GM23248 (cell line): ENCODE measurements at places on chromosomes 1 and 21.

- DNase-seq: peak; percentile 17
Observed at GRCh38 chr21:44301141-44301540, 1.3 kb downstream of the PFKL start.

- DNase-seq: peak; percentile 96
Observed at GRCh38 chr1:184191181-184191621, 139.7 kb downstream of the TSEN15 start.

DNA sequence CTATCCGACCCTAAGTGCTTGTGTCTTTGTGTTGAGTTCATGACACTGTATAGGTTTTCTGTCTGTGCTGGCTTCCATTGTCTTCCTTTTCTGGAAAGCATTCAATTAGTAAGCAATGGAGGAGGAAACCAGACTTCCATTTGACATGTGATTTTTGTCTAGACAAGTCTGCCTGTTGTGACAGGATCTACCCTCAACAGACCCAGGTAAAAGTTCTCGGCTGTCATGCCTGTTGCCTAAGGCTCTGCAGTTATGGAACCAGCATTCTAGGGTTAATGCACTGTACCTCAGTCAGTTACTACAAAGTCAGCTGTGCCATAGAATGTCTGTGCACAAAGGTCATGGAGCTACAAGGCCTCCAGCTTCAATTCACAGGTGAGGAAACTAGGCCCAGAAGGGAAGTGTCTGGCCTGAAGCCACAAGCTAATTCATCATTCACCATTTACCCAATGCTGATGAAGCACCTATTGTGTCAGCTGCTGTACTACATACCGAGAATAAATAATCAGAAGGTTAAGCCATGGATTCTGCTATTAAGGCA, 72.3 kb downstream of the PLPP3 start:
- DNase-seq: no peak

DNA sequence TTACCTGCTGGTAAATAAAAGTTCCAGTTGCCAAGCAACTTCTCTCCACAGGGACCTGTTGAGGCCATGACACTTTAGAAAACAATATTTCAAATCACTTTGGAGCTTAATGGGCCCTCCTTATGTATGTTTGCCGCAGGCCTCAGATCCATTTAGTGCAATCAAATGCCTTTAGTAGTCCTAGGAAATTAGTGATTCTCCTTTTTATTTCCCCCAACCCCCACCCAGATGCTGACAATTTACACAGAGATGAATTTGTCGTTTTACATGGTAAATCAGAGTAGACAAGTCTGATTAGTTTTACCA, 83.6 kb downstream of the CLIC4 start:
- DNase-seq: no peak

DNA sequence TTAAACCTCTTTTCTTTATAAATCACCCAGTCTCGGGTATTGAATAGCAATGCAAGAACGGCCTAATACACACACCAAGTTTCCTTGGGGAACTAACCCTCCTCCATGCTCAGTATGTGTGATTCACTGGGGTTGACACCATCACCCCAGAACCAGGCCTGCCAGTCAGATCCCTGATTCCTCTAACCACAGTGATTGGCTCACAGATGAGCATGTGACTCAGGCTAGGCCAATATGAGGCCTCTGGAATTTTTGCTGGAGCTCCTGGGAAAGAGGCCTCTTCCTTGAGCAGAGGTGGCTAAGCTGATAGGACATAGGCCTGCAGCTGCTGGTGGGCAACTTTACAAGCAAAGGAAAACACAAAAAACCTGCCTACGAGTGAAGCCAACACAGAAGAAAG, 74.7 kb upstream of the ZBTB40 start:
- DNase-seq: peak; percentile 19
